ENCODE measurements at places on chromosomes 1 and 21. TPM values are rescaled to one million over a fixed set of nuclear protein-coding genes. Genes with fewer than 3 reads are reported as not detected.

- DNase-seq: no peak
Measured at GRCh38 chr21:36693489-36694030, 5.4 kb upstream of the SIM2 start.

DNA sequence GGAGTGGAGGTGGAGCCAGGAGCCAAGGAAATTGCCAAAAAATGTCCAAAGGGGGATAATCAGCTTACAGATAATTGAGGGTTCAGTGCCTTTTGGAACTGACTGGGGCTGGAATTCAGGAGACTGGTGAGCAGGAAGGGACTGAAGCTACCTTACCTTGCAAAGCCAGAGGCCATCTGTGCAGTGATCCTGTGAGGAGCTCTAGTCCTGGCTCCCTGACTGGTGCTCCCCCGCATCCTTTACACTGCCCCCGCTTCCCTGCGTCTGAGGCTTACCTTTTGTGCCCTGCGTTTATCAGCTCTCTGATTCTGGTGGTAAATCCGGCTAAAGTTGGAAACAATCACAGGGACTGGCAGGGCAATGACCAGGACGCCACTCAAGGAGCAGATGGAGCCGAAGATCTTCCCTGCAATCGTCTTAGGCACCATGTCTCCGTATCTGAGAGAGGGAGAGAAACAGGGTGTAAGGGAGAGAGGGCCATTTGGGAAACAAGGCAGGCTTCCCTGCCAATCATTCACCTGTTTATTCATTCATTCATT lies 31.0 kb downstream of the DDX20 start:
- no peak for DNase-seq

KCNT2 gene
- 0.17 TPM for total RNA-seq

PGBD5 gene
- 0.19 TPM for total RNA-seq

KLHDC7A gene
- total RNA-seq: 0.17 TPM

All from dermis blood vessel endothelial cell (primary cell).